ENCODE measurements at places on chromosomes 4 and X.

- DNase-seq: no peak
These were observed 342.7 kb downstream of the GLUD2 start for GRCh38 chrX:121389976-121390714.

GRCh38 chrX:155864655-155865054 is 16.5 kb upstream of the VAMP7 start:
- DNase-seq: no peak

GRCh38 chr4:188023682-188024081 is 28.1 kb downstream of the ZFP42 start:
- no peak for DNase-seq

- DNase-seq: no peak
These were observed 40.5 kb downstream of the AFF2 start for GRCh38 chrX:148540671-148541583.

DNA sequence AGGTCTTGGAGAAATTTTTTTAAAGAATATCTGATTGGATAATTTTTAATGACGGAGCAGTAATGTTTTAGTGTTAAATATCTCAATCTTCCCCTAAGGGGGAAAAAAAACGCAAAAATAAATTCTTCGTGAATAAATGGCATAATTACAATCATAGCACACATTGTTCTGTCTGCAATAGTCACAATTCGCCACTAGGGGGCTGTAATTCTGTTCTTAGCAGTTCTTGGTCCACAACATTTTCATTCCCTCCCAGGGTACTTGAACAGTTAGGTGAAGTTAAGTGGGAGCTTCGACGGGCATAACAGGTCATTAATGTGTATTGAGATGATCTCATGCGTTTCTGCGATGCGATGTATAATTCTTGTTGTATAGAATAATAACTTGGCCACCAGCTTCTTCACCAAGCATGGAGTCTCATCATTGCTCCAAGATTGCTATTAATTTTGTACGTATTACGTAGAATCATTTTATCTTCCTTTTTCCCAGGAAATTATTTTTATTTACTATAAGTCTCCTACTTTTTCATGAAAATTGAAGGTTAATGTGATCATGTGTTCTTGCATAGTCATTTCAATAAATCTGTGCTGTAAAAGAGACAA is 27.2 kb downstream of the HTR2C start:
- no peak for DNase-seq

DNA sequence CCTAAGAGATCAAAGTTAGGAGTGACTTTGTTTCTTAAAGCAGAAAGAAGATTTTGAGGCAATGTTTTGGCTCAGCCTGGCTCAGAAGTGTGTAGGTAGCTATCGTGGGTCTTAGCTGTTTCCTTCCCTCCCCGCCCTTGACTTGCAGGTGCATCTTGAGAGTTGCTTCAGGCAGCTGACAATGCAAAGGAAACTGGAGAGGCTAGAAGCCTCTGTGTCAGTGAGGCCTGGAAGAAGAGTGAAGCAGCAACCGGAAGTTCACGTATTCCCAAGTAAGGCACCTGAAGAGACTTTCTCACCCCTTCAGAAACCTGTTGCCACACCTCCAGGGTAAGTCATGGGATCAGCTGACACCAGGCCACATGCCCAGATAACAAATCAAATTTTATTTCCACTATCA is 10.6 kb upstream of the XKRX start:
- no peak for DNase-seq

GRCh38 chr4:155479835-155480234 is 103.1 kb upstream of the MAP9 start:
- no peak for DNase-seq

DNA sequence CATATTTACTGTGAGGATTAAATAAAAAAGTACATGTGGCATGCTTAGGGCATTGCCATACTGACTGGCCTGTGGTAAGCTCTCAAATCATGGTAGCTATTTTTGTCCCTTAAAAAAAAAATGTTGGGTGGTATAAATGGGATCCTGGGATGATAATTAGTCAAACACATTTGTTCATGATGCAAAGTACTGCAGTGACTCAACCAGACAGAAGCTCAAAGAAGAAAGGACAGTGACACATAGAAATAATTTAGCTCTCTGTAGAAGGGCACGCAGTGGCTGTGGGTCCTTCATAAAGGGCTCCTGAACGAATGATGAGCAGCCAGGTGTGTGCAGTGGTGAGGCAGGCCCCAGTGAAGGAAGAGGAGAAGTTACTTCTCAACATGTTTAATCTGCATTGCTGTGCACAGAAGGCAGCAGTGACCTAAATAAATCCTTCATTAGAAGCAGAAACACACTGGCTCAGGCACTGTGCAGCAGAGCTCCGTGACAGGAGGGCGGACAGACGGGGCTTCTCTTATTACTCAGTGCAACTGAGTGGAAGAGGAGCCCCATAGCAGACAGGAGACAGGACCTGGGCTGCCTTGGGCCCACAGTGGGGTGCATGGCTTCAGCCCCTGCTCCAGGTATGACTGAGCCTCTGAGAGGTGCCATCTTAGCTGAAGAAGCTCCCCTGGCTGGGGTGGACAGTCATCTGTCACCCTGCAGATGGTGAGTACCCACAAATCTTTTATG is 20.3 kb downstream of the HS3ST1 start:
- no peak for DNase-seq

- DNase-seq: no peak
These were observed 139.9 kb downstream of the REPS2 start for GRCh38 chrX:17086317-17086716.

DNA sequence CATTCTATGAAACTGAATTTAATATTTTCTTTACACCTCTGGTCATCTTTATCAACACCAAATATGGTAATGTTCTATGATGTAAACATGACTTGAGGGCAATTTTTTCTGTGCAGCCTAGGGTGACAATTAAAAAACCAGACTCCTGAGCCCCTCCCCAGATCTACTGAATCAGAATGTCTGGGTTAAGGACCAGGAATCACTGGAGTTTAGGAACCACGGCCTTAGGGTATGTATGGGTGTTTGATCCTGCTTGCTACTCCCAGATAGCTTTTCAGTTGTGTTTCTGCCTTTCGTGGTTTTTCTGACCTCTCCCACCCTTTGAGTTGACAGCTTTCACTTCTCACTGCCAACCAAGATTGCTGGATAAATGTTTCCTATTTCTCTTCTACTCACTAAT is 332.2 kb downstream of the DHX15 start:
- DNase-seq: no peak

DNA sequence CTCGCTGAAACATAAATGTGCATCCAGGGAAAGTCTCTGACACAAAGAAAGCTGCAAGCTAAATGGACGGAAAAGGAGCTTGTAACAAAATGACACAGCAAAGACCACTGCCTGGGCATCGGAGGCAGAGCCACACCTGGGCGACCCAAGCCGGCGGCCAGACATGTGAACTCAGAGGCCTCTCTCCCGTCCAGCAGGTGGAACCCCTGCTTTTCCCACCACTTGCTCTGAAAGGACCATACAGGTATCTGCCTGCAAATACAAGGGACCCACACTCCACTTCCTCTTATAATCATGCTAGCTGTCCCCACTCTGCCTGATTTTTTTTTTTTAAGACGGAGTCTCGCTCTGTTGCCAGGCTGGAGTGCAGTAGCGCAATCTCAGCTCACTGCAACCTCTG is 12.0 kb downstream of the CPLX1 start:
- DNase-seq: no peak

DNA sequence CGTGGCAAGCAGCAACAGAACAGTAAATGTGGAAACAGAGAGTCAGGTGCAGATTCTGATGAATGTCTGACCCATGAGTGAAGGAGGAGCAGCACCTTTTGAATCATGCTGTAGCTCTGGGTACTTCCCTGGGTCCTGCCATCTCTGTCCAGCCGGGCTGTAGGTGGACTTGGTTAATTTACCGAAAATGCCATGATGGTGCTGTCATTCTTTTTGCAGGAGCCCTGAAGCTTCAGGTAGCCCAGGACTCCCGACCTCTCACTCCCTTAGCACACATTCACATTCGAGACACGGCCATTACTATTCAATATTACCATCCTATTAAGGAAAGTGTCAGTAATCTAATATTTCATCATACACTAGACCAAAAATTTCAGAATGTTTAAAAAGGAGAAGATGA is 320.9 kb downstream of the STK32B start:
- DNase-seq: no peak

DNA sequence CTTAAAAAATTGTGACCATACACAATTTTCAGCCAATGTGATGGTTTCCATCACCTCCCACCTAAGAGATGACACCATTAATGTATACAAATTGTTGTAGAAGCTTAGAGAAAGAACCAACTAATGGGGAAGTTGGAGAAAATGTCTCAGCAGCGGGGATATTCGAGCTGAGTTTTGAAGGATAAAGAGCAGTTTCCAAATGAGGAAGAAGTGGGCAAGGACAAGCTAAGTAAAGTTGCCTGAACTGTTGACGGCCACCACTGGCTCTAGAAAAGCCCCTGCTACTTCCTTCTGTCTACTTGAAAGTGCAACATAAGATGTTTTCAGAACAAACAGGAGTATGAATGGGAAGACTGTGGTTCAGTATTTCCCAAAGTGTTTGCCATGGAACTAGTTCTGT is 92.0 kb downstream of the CHRNA9 start:
- DNase-seq: no peak

DNA sequence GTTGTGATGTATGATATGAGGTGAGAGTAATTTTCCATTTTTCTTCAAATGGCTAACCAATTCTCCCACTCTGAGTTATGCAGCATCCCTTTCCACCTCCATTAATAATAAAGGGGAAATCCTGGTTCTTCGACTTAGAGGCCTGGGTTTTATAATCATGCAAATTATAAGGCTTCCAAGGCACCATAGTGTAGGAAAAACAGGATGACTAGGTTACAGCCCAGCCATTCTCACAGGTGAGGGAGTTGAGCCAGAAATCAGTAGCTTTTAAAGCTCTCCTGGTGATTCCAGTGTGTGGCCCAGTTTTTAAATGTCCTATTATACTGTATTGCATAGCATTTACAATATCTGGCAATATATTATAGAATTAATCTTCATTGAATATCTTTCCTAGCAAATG is 203.1 kb downstream of the ARHGEF9 start:
- DNase-seq: no peak

DNA sequence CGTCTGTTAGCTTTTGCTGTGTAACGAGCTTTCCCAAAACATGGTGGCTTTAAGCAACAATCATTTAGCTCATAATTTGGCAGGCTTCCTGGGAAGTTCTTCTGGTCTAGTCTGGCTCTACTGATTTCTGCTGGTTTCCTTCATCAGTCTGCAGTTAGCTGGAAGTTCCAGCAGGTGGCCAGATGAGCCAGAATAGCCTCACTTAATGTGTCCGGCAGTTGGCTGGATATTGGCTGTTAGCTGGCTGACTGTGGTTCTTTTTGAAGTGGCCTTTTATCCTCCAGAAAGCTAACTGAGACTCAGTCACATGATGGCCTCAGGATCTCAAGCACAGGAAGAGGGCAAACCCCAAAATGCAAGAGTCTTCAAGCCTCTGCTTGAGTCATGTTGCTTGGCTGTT is 34.9 kb downstream of the FTHL17 start:
- no peak for DNase-seq

- no peak for DNase-seq
These were observed 6.6 kb downstream of the CLNK start for GRCh38 chr4:10677796-10678497.

Data from GOT3 (cell line).